ENCODE measurements at places on chromosomes 6 and 20.

DNA sequence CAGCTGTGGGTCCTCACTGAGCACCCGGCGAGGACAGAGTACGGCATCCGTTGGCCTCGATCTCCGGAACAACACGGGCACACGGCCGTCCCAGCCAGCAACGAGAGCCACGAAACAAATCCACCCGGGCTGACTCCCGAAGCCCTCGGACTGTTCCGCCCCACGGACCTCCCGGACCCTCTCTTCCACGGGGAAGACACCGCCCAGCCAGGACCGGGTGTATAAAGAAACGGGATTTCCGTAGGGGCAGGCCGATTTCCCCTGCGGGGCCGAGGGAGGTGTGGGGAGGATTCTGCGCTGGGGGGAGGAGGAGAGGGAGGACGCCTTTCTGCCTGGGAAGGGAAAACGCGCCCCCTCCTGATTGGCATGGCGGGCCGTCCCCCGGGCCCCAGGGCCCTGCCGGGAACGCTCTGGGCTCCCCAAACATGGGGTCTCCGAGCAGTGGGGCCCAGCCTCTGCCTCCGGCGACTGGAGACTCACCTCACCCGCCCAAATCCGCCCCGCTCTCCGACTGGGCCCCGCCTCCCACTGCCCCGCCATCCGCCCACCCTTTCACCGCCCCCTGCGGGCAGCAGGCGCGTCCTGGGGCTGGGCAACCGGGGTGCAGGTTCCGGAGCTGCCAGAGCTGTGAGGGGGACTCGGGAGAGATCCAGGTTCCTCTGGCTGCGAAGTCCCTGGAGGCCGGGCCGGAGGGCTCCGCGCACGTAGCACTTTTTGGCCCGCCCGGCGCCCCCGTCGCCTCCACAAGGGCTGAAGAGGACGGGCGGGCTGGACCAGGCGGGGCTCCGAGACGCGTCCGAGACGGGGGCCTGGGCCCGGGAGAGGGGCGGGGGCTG, 679 bp upstream of the PPDPF start:
- DNase-seq: peak; percentile 22

DNA sequence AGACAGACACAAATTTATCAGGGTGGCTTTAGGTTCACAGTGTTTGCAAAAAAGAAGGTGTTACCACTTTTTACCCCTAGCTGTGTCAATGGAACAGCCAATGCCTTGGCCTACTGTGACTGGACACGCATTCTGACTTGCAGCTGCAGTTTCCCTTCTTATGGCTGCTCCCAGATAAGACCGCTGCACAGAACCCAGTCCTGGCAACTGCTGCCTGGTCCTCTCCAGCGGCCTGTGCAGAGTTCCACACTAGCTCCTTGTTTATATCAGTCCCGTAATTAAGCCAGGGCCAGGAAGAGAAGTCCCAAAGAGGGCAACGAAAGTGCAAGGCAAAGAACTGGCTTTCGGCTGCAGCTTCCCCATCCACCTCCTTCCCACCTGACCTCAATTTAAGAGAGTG, 283.0 kb downstream of the FOXC1 start:
- DNase-seq: no peak

- DNase-seq: peak; percentile 60
Measured at GRCh38 chr6:87830907-87831306, 128.9 kb upstream of the AKIRIN2 start.

DNA sequence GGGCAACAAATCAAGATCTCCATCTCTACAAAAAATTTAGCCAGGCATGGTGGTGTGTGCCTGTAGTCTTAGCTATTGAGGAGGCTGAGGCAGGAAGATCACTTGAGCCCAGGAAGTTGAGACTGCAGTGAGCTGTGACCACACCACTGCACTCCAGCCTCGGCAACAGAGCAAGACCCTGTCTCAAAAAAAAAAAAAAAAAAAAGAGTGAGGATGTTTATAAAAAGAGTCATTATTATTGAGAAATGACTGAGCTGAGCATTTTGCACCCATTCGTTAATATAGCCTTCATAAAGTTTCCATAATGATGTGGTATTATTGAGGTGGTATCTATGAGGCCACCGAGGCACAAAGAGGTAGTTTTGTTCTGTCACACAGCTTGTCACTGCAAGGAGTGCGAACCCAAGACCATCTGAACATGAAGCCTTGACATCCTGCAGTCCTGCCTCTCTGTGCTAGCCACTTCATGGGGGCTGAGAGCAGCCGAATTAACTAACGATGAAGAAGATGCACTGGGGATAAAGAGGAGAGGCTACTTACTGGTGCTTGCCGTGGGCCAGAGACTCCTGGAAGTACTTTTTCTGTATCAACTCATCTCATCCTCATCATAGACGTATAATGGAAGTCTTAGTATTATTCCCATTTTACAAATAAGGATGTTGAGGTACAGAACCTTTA, 175.5 kb downstream of the BCAS1 start:
- DNase-seq: no peak

GRCh38 chr6:166456395-166457156, 73.8 kb upstream of the MPC1 start:
- no peak for DNase-seq

- DNase-seq: no peak
Measured at GRCh38 chr6:25418454-25419052, 139.4 kb downstream of the CARMIL1 start.

GRCh38 chr6:13762611-13763441, 51.2 kb upstream of the RANBP9 start:
- peak; percentile 53 for DNase-seq

- no peak for DNase-seq
Measured at GRCh38 chr6:63637865-63638445, 2.4 kb downstream of the PHF3 start.

DNA sequence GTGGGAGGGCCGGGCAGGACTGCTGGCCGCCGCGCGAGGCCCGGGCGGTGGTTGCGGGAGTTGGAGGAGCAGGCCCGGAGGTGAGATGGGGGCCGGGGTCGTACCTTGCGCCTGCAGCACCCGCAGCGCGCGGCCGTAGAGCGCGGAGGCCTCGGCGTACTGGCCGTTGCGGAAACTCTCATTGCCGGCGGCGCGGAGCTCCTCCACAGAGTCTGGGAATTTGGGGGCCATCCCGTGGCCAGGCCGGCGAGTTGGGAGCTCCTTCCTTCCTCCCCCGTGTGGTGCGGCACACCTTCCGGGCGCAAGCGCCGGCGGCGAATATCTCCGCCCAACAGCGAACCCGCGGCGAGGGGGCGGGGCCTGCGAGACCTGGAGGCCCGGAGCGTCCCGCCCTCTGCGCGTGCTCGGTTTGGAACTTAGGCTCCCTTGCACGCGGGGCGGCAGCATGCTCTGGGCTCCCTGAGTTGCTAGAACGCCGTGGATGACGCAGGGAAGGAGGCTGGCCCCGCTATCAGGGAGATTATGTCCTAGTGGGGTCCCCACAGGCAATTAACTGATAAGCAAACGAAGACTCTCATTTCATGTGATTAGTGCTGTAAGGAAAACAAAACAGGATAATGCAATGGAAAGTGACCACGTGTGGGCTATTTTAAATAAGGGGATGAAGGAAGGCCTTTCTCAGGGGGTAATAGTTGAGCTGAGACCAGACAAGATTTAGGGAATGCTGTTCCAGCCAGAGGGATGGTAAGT, at the start of gene TOMM34:
TOMM34 (minus strand) TSS at position 295 of the 750 bp plus-strand sequence; CDS start at position 231, 64 bp downstream.
- DNase-seq: peak; percentile 90

- no peak for DNase-seq
Measured at GRCh38 chr6:101716387-101716786, 322.9 kb downstream of the GRIK2 start.

- DNase-seq: no peak
Measured at GRCh38 chr6:1554141-1554475, 55.6 kb upstream of the FOXC1 start.

- no peak for DNase-seq
Measured at GRCh38 chr20:42652266-42652665, 537.4 kb downstream of the PTPRT start.

GRCh38 chr6:99192561-99192960, 156.9 kb downstream of the FAXC start:
- no peak for DNase-seq

GRCh38 chr6:112833581-112834131, 486.5 kb downstream of the RFPL4B start:
- no peak for DNase-seq

- DNase-seq: no peak
Measured at GRCh38 chr20:17735206-17735804, 35.5 kb downstream of the BANF2 start.

GRCh38 chr20:40758790-40759189, 69.8 kb upstream of the MAFB start:
- no peak for DNase-seq

- DNase-seq: no peak
Measured at GRCh38 chr6:7135755-7136154, 28.0 kb downstream of the RREB1 start.

- no peak for DNase-seq
Measured at GRCh38 chr6:112846681-112847080, 499.6 kb downstream of the RFPL4B start.

- DNase-seq: no peak
Measured at GRCh38 chr20:23187751-23188150, 101.6 kb upstream of the CD93 start.

DNA sequence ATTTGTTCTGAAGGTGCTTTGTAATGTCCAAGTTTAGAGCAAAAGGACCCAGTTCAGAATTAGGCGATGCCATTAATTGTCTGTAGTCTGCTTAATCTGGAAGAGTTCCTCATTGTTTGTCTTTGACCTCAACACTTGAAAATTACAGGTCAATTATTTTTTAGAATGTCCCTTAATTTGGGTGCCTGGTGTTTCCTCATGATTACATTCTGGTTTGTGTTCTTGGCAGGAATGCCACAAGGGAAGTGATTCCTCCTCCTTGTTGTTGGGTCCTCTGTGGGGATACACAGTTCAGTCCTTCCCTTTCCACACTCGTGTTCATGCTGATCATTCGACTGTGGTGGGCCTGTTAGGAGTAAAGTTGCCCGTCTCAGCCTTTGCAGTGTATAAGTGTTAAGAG, 207.3 kb downstream of the JARID2 start:
- no peak for DNase-seq

DNA sequence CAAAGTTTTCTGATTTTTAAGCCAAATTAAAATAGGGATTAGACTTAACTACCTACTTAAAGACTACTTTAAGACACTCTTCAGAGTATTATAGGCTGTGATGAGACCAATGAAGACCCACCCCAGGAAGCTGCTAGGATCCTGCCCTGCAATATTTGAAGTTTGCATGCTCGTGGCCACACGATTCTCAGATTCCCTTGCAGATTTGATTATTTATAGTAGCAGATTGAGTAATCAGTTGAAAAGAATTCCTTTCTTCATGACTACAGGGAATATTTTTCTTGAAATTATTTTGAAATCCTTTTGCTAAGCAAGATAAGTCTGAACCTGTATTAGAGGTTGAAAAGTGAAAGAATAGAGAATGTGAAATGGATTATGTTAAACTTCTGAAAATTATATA, 122.3 kb downstream of the B3GAT2 start:
- no peak for DNase-seq

DNA sequence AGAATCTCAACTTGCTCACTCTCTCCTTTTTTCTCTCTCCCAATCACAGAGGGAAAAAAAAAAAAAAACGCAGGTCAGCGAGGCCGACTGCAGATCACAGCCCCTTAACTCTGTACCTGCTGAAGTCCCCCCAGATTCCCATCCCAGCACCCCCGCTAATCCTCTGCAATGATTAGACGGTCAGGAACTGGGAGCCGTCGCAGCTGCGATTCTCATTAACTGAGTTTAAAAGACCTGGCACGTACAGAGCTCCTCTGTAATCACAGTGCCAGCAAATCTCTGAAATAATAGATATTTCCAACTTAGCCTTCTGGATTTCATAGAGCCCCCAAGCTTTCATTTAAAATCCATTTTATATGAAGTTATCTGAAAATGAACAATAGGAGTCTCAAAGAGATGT, 84.4 kb downstream of the ANKRD60 start:
- DNase-seq: no peak

DNA sequence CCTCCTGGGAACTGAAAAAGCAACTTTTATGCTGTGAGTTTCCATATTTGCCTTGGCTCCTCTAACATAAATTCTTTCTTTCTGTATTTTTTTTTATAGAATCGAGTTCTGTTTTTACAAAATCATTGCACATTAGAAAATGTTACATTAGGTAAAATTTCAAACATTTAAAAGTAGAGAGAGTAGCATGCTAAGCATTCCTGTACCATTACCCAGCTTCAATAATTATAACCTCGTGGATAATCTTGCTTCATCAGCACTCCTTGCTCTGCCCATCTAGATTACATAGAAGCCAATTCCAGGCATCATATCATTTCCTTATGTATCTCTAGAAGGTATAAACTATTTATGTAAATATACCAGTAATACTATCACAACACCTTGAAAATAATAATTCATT, 15.4 kb upstream of the FBXO30 start:
- no peak for DNase-seq

Data from inflammatory macrophage treated with lipopolysaccharide for 4 hours (primary cell).